ENCODE measurements at places on chromosomes 7 and 10.

DNA sequence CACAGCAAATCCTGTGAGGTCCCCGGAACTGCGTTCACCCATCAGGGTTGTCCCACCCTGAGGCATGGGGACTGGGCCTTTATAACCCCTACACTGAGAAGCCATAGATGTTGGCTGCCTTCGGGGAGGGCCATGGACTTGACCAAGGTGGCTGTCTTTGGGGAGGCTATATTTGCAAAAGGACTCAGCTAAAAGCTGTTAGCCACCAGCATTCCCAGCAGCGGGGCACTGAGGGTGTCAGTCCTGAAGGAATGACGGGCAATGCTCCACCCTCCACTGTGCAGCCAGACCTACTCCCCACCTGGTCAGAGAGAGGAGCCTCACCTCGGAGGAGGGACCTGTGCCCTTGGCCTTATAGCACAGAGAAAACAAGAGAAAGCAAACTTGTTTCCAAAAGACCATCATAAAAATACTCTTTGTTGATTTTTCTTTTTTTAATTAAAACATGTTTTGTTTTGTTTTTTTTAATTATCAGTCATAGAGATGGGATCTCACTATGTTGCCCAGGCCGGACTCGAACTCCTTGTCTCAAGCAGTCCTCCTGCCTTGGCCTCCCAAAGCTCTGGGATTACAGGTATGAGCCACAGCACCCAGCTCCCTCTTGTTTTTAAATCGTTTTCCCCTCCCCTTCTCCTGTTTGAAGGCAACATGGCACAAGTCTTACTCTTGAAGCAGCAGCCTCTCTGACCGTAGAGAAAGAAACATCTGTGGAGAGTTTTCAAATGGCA lies 26.7 kb upstream of the CUX1 start:
- DNase-seq: no peak

GRCh38 chr7:65448816-65449504 lies 75.3 kb downstream of the ZNF92 start:
- no peak for DNase-seq

- no peak for DNase-seq
These were observed 136.4 kb downstream of the RPS24 start for GRCh38 chr10:78170026-78170475.

DNA sequence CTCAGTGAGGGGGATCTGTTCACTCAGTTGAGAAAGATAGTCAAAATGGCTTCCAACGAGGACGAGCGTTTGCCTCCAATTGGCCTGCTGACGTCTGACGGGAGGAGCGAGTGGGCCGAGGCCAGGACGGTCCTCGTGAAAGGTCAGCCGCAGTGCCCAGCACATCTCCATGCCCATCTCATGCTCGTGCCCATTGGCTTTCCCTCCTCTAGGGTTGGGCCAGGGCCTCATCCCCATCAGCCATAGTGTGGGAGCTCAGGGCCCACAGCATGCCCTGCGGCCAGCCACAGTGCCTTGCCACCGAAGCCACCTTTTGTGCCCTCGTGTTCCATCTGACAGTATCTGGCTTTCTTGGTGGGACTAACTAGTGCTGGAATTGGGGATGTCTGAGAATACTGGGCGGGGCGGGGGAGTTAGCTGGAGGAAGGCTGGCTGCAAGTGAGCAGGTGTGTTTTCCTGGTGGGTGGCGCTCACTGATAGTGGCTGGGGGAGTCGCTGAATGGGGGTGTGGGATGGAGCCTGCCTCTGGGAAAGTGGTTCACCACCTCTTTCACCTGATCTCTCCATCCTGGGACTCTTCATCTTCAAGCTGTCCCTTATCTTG lies 13.9 kb downstream of the CHAT start:
- no peak for DNase-seq

GRCh38 chr7:19963695-19964094 lies 190.3 kb upstream of the TMEM196 start:
- DNase-seq: no peak

GRCh38 chr7:45980973-45981372 lies 59.9 kb upstream of the IGFBP3 start:
- DNase-seq: no peak

- no peak for DNase-seq
These were observed 436.8 kb downstream of the RPS24 start for GRCh38 chr10:78470267-78471103.

- DNase-seq: no peak
These were observed 159.9 kb downstream of the MGMT start for GRCh38 chr10:129626796-129627435.

DNA sequence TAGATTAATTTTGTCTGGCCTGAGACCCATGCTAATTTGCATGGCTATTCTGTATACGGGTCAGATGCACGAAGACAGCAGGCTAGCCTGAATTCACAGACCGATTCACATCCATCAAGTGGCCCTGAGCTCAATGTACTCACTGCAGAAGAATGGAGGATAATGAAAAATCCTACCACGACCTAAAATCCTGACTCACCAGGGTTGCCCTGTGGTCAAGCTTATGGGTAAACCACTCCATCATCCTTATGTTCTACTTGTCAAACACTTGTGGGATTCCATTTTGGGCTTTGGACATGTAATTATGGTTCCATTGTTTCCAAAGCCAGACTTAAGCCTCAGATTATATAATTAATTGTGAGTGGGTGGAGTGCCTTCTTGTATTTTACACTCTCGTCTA lies 110.4 kb upstream of the ZNF438 start:
- no peak for DNase-seq

GRCh38 chr7:91088156-91088555 lies 176.1 kb upstream of the FZD1 start:
- no peak for DNase-seq

- no peak for DNase-seq
These were observed 51.8 kb upstream of the BMPER start for GRCh38 chr7:33853361-33854062.

DNA sequence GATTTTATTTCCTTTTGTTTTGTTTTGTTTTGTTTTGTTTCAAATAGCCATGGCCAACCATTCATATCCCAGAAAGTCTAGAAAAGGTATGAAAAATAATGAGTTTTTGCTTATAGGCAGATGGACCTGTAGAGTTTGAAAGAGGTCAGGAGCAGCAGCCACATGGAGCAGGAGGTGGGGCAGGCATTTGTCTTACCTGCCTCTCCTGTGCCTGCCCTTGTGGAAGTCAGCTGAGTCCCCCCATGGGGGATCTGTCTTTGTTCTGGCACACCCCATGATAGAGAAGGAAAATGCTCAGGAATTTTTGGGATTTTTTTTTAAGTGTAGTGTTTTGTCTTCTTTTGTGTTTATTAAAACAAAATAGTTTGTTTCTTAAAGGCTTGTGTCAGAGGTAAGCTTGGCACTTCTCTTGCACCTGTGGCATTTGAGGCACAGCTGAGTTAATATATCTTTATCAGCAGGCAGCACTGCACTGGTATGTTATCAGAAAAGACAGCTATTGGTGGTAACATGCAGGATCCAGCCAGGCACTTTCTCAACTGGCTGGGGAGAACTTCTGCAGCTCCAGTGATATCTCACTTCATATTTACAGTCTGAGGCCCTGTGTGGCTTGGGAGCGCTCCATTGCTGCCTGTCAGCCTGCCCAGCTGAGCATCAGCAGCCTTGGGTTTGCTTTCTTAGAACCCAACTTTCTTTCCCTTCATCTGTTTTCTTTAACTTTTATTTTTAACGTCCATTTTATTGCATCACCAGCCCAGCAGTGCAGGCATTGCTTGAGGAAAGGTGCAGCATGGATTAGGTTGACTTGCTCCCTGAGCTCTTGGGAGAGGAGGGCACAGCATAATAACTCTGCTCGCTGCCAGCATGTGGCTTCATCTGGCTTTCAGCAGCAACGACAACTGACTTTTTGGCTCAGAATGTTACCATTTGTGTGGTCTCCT lies 44.4 kb downstream of the LRRC4 start:
- DNase-seq: no peak

GRCh38 chr10:117246997-117247671 lies 6.2 kb downstream of the SLC18A2 start:
- DNase-seq: no peak

- DNase-seq: no peak
These were observed 57.8 kb downstream of the ANK3 start for GRCh38 chr10:60331886-60332285.

GRCh38 chr7:74223711-74224510 lies 14.1 kb downstream of the LAT2 start:
- no peak for DNase-seq

DNA sequence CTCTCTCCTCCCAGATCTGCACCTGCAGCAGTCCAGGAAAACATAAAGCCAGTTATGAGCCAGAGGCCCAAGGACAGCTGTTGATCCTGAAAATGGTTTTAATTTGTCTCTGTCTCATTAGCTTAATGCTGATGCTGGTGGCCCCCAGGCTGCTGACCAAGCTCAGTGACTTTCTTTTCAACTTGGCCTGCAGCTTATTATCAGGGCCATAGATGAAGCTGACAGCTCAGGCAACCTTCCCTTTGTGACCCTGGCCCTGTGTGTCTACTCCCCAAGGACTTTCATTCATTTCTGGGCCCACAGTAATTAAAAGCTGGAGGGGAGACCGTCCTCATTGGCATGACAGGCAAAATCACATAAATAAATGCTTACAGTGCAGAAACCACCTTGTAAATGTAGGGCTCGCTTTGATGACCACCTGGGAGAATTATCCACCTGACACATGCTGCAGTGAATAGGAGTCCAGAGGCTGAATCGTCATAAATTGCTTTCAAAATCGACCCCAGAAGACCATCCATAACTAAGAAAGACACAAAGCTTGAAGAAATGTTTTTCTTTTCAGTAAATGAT lies 138.5 kb downstream of the NPY start:
- DNase-seq: no peak

DNA sequence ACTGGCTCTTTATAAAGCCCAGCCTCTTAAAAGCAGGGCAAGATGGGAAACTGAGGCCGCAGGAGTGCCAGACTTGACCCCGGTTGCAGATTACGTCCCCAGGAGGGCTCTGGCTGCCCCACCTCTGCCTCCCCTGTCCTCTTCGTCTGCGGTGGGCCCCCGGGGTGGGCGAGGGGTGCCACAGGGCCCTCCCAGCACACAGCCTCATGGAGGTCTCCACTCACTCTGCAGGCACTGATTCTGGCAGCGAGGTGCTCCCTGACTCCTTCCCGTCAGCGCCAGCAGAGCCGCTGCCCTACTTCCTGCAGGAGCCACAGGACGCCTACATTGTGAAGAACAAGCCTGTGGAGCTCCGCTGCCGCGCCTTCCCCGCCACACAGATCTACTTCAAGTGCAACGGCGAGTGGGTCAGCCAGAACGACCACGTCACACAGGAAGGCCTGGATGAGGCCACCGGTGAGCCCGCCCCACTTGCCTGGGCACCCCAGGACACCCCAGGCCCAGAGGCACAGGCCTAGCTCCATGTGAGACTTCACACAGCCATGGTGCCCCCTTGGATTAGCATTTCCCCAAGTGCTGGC lies 39.4 kb upstream of the SLC29A3 start:
- DNase-seq: no peak

- no peak for DNase-seq
These were observed 383.6 kb upstream of the TPK1 start for GRCh38 chr7:145219461-145219860.

GRCh38 chr7:68613405-68613804 lies 984.9 kb upstream of the AUTS2 start:
- DNase-seq: peak; percentile 12

DNA sequence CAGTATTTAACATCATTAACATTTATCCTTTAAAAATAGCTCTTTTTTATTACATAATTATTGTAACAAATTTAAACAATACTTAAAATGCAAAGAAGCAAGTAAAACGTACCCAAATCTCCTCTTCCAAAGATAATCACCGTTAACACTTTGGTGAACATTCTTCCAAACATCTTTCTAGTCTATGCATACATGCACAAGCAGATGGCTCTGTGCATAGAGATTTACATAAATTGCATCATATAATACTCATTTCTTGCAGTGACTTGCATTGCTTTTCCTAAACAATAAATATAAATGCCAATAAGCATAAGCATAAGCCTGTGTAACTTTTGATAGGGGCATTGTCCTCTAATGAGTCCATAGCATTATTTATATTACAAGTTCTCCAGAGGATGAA lies 89.4 kb upstream of the PALS2 start:
- DNase-seq: no peak

Measured in neuronal stem cell (in vitro differentiated cells).